ENCODE measurements at places on chromosomes 11 and 22. TPM values are rescaled to one million over a fixed set of nuclear protein-coding genes. Genes with fewer than 3 reads are reported as not detected.

Gene P4HA3
- total RNA-seq = not detected

Gene MMP13
- total RNA-seq = not detected

Gene MS4A8
- not detected for total RNA-seq

Gene C11orf65
- total RNA-seq = 0.30 TPM

Gene ARL14EP
- 50.1 TPM for total RNA-seq

Gene MMP10
- not detected for total RNA-seq

Gene C11orf86
- total RNA-seq = not detected

Gene DUSP8
- total RNA-seq = 5.8 TPM

Gene RIMBP3B
- 3.7 TPM for total RNA-seq

- DNase-seq = no peak
Measured at GRCh38 chr22:50583294-50583861, 729 bp upstream of the CHKB start.

DNA sequence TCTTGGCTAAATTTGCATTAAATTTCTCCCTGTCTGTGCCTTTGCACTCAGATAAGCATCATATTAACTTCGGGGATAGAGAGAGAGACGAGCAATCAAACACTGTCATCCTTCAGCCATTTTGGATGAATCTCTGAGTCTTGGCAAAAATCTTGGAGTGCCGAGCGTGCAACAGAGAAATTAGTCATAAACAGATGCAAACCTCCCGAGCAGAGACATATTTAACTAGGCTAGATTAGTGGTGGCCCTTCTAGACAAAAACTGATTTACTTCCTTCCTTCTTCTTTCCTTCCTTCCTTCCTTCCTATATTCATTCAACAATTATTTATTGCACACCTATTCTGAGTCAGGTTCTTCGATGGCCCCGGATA lies 114.4 kb upstream of the BLID start:
- no peak for DNase-seq

DNA sequence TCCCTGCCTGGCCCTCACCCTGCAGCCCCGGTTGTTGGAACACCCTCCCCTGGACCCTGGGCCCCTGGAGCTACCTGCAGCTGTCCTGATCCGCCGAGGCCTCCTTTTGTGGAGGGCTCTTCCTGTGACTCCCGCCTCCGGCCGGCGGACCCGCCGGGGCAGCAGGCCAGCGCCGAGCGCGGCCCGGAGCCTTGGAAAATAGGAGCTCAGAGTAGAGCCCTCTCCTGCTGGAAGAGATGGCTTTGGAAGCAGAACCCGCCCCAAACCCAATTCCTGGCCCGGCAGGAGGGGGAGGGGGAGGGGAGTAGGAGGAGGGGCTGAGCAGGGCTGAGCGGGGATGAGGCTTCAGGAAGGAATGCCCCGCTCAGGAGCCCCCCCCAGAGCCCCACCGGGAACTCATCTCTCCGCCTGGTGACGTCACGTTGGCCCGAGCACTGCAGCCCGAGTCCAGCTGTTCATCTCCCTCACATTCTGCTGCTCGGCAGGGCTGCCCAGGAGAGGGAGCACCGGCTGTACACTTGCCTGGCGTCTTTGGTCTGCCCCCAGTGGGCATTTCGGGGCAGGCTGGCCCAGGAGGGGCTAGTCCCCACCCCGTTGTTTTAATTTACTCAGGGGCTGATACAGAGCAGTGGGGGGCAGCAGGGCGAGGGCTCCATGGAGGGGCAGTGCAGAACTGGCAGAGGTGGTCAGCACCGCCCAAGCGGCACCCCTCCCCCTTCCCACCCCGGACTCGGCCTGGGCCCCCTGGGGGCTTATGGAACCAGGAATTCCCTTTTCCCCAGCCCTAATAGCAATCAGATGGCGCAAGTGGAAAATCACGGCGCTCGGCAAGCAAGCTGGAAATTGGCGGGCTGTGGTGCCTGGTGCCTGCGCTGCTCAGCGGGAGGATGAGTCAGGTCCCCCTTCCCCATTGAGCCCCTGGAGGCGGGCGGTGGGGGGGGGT lies at the start of gene MRGPRF:
Gene MRGPRF (minus strand): TSS at position 238 of the 943 bp plus-strand sequence. CDS start 3,345 bp downstream, outside the sequence.
- DNase-seq = no peak

GRCh38 chr11:134499990-134500389 lies 87.9 kb upstream of the B3GAT1 start:
- DNase-seq = no peak

GRCh38 chr11:108872781-108873291 lies 208.0 kb downstream of the DDX10 start:
- no peak for DNase-seq

DNA sequence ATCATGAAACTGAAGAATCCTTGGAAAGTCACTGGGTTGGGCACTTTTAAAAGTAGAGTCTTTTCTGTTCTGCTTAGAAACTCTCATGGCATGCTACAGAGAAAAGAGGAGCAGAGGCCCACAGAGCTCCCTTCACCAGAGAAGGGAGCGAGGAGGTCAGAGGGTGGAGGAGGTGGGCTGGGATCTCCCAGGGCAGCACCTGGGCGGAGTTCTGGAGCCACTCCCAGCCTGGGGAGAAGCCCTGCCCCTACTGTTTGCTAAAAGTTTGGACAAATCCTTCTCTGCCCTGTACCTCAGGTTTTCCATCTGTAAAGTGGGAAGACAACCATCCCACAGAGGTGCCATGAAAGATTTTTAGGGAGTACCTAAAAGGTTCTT lies 299.1 kb downstream of the KIRREL3 start:
- DNase-seq = no peak

DNA sequence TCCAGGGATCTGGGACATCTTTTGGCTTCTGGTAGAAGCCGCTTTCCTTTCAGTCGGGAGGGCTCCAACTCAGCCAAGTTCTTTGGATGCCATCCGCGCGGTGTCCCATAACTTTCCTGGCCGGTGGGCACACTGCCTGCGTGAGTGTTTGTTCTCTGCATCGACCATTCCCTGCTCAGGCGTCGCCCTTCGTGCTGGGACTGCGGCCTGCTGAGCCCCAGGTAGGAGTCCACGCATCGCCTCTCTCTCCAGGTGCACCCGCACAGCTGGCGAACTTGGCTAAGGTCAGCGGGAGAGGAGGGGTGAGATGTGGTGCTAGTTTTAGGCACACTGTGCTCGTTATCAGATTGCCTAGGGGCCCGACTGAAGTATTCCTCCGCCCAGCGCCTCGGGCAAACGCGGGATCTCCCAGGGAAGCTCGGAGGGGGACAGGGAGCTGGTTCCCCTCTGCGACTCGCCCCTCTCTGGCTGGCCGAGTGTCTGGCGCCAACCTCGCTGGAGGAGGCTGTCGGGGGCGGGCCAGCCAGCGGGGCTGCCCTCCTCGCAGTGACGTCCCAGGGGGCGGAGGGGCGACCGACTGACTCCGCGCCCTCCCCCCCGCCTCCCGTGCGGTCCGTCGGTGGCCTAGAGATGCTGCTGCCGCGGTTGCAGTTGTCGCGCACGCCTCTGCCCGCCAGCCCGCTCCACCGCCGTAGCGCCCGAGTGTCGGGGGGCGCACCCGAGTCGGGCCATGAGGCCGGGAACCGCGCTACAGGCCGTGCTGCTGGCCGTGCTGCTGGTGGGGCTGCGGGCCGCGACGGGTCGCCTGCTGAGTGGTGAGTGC lies at the start of gene LAYN:
Gene LAYN (plus strand): TSS at position 607 of the 823 bp plus-strand sequence. CDS start 124 bp downstream, at position 731.
- DNase-seq = no peak

DNA sequence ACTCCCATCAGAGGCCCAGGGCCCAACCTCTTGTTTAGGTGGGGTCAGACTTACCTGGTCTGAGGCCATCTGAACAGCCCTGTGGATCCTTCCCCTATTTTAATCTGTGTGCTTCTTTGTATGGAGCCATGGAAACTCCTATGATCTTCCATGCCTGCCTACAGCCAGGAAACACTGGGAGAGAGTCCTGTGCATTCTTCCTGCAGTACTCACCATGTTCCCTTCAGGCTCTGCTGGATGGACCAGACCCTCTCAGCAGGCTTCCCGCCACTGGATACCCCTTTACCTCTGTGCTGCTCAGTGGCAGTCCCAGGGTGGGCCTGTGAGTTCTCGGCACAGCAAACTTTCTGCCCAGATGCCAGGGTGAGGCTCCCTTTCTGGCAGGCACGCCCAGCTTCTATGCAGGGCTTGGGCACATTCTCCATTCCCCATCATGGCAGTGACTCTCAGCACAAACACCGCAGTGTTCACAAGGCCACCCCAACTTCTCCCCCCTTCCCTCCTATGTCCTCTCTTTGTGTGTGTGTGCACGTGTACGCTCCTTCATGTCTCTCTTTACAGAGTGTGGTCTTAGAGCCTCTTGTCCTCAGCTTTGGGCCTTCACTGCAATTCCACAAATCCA lies 34.8 kb downstream of the NEU3 start:
- no peak for DNase-seq

- DNase-seq = no peak
Measured at GRCh38 chr11:63505857-63506528, at the start of gene LGALS12. TSS of gene LGALS12 (plus strand) at chr11:63506084. CDS start at chr11:63506459, 375 bp downstream.

GRCh38 chr11:61637277-61637676 lies 42.9 kb upstream of the DAGLA start:
- DNase-seq = no peak

- DNase-seq = no peak
Measured at GRCh38 chr11:123698546-123699127, 42.8 kb downstream of the ZNF202 start.

DNA sequence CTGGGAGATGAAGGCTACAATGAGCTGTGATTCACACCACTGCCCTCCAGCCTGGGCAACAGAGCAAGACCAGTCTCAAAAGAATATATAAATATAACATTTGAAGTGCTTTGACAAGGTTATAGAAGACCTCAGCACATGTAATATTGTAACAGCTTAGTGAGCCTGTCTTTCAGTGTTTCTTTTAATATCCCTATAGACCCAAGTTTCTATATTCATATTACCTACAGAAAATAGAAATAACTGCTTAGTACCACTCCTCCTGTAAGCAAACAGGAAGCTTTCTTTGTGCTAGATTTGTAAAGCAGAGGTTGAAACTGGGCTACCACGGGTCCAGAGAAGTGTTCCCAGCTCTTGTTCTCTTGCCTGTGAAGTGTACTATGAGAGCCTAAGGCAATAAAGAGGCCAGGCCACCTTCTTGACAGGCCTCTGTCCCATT lies 68.2 kb downstream of the PPP2R1B start:
- no peak for DNase-seq

DNA sequence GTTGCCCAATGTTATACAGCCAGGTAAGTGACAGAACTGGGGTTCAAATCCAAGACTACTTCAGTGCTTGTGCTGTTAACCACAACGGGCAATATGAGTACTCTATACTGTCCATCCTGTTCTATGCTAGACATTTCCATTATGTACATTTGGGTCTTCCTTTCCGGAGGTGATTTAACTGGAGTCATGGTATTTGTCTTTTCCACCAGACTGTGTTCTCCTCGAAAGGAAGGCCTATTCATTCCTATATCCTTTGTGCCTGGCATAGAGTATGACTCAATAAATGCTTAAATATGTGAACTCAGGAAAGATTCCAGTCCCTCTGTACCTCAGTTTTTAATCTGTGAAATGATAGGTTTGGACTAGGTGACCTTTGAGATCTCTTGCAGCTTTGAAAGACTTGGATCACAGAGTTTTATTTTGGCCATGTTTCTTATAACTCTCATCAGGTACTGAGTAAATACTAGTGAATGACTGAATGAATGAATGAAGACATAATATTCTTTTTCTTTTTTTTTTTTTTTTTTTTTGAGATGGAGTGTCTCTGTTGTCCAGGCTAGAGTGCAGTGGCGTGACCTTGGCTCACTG lies 6.6 kb downstream of the RNF121 start:
- DNase-seq = no peak

DNA sequence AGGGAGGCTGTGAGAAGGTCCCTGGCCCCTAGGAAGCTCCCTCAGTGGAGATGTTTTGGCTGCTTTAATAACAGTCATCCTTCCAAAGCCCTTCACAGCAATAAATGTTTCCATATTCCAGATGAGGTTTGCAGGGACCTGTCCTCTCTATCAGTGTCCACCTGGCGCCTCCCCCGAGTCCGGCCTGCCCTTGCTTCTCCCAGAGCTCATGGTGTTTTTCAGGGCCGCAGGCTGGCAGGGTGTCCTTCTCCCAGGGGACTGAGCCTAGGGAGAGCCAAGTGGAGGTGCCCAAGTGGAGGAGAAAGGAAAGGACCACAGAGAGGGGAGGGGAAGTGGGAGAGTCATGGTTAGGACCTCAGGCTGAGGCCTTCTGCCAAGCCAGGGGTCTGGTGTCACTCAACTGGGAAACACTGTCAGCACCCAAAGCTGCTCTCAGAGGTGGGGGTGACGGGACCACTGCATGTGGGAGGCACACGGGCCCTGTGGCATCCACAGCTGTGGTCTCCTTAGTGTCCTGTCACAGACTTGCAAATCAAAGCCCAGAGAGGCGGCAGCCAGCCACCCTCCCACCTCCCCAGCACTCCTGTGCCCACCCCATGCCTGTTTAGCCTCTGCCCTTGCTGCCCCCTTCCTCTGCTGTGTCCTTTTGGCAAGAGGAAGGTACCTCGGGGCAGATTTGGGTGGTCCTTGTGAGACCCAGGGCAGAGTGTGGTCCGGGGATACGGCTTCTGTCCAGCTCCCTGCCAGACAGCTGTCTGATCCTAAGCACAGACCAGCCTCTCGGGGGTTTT lies 6.4 kb downstream of the DERL3 start:
- DNase-seq = no peak

DNA sequence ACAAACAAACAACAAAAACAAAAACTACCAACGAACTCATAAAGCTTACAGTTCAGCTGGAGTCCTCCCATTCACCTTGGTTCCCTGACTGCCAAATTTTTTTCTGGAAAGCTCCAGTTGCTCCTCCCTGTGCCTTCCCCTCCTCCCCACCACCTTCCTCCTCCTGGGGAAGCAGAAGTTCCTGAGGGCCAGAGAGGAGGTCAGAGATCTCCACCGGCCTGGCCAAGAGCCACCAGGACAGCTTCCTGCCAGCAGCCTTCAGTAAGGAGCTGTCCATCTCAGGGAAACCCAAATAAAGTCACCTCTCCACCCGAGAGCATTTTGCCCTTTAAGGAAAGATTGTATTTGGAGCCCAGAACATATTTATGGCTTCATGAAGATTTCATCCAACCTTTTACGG lies 20.0 kb downstream of the APLNR start:
- no peak for DNase-seq

- no peak for DNase-seq
Measured at GRCh38 chr11:69357458-69358397, 63.8 kb downstream of the MYEOV start.

DNA sequence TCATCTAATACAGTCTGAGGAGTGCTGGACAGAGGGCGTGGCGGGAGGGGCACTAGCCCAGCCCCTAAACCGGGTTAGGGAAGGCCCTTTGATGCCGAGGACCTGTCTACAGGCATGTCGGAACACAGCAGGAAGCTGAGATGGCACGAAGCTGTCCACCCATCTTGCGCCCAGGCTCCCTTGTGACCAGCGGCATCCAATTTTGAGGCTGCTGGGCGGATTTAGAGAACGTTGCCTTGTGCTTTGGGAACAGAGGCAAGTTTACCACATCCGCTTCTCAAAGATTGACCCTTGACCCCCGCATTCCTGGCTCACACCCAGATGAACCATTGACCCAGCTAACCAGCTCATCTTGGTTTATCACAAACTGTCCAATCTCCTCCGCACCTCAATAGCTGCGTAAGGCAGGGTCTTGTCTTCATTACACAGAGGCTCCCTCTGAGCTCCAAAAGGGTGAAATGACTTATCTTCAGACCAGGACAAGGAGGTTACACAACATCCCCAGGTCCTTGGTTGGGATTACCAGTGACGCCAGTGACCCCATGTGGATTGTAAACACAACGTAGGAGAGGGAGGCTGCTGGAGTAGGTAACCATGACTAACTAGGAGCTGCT lies 4.5 kb downstream of the FAM83F start:
- no peak for DNase-seq

- DNase-seq = no peak
Measured at GRCh38 chr22:49047447-49047846, 780.2 kb downstream of the BRD1 start.

- DNase-seq = no peak
Measured at GRCh38 chr11:69199583-69200315, 44.0 kb downstream of the SMIM38 start.

Measured in CD4-positive, alpha-beta memory T cell (primary cell).